ENCODE measurements at places on chromosomes 3 and 15.
A peak's percentile ranks its signal among the peaks of the same experiment; 100 is the strongest.

DNA sequence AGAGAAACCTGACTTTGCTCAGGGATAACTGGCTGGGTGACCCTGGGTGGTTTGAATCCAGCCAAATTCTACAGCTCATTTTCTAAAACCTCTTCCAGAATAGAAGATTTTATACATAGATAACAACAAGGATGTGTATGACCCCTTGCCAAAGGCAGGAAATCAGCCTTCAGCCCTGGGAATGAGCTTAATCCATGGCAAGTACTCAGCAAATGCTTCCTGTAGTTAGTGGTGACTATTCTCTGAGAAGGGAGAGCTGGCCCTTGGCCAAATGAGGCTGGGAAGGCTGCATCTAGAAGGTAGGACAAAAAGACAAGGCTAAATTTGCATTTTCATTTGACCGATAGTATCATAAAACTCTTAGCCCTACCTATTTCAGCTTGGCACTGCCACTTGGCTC lies 4.6 kb upstream of the HACD3 start:
- no peak for DNase-seq

GRCh38 chr3:50248387-50248786 lies 12.4 kb downstream of the GNAI2 start:
- DNase-seq = no peak

DNA sequence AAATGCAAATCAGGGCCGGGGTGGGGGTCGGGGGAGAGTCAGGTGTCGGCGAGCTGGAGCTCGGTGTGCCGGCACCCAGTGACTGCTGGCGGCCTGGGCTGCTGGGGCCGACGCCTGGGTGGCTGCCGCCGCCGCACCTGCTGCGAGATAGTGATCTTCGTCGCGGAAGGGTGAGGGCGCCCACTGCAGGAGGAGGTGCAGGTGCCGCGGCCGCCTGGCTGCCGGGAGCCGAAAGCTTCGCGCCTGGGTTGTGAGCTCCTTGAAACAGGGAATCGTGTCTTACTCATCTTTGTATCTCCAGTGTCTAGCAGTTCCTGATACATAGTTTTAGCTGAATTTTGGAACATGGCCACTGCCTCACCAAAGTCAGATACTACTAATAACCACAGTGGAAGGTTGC lies 64.0 kb upstream of the CPOX start:
- no peak for DNase-seq

GRCh38 chr3:81788610-81789009 lies 27.2 kb upstream of the GBE1 start:
- no peak for DNase-seq

DNA sequence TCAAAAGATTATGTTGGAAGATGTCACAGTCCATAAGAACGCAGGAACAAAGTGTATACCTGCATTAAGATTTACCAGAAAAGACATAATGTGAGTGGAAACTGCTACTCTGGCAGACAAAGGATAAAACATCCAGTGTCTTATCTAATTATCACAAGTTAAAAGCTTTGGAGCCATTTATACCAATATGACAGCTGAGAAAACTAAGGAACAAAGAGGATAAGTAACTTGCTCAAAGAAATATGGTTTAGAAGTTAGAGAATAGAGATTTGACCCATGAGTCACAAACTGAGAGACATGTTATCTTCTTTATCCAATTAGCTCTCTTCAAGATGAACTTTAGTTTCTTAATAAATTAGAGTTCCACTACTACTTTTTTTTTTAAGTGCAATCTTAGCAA lies 1473.7 kb downstream of the OTOL1 start:
- no peak for DNase-seq

DNA sequence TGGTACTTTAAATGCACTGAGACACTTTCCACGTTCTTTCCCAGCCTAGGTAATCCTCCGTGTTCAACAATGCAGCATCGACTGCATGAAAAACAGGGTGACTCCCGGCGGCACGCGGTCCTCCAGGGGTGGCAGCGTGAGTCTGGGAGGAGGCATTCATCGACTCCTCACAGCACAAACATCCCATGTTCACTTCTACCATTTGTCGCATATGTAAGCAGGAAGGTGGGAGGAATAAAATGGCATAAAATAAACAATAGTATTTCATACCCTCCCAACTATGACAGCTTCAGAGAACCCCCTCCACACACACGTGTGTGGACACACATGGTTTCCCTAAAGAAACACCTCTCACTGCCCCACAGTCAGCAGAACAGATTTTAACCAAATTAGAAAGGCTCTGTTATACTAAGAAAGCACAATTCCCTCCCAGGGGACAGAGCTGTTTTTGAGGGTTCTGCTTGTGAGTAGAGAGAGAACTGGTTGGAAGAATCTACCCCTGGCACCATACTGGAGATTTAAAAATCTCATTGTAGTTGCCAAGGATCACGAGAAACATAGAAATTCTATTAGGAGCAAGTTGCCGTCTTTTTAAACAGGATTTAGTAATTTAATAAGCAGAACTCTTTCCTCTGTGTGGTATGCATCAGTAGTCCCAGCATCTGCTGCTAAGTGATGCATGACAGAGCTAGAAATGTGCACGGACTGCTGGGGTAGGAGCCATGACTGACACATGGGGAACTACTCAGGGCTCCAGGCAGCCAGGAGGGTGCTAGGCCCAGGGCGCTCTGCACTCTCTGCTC lies 6.0 kb downstream of the FAM43A start:
- no peak for DNase-seq

DNA sequence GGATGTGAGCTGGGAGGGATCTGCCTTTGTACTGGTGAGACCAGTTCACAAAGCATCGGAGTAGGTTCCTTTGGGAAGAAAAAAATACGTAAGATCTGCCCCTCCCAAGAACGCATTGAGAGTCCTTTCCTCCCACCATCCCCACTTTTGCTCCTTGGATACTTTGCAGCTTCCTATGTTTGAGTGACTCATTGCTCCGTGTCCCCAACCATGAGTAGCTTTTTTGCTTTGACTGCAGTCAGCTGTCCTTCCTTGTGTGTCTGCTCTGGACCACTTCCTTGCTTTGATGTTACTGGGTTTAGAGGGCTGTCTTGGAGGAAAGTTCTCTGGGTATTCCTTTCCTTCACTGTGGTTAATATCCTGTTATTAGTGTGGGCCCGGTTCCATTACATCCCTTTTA lies 43.2 kb upstream of the PTPN23 start:
- DNase-seq = no peak

DNA sequence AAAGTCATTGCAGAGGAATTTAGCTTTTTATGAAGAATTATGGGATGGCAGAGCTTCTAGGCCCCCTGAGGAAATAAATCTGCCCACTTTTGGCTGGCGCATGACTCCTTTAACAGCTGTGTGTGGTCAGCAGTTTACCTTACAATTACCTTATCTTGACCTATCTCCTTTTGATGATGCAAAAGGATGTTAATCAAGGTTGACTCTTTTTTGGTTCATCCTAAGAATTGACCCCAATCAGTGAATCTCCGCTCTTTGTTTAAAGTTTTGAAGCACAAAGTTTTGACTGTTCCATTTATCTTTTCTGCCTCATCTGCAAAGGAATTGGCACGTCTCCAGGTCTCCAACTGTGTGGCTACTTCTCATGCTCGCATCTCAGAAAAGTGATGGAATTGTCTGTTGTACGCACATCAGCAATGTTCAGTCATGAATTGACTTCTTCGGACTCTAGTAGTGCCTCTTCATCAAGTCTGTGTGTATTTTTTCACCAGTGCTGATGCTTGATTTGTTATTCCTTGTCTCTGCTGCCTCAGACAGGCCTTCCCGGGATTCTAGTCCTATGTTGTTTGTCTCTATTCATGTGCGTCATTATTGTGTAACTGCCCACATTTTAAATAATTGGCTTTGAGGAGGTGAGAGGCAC lies 196.2 kb upstream of the CFAP20DC start:
- no peak for DNase-seq

- DNase-seq = peak; percentile 34
Observed at GRCh38 chr15:101613130-101614000, 38.8 kb downstream of the TM2D3 start.

- no peak for DNase-seq
Observed at GRCh38 chr15:49875392-49875791, 243.6 kb downstream of the ATP8B4 start.

GRCh38 chr3:50401978-50402595 lies 42.8 kb upstream of the TMEM115 start:
- no peak for DNase-seq

DNA sequence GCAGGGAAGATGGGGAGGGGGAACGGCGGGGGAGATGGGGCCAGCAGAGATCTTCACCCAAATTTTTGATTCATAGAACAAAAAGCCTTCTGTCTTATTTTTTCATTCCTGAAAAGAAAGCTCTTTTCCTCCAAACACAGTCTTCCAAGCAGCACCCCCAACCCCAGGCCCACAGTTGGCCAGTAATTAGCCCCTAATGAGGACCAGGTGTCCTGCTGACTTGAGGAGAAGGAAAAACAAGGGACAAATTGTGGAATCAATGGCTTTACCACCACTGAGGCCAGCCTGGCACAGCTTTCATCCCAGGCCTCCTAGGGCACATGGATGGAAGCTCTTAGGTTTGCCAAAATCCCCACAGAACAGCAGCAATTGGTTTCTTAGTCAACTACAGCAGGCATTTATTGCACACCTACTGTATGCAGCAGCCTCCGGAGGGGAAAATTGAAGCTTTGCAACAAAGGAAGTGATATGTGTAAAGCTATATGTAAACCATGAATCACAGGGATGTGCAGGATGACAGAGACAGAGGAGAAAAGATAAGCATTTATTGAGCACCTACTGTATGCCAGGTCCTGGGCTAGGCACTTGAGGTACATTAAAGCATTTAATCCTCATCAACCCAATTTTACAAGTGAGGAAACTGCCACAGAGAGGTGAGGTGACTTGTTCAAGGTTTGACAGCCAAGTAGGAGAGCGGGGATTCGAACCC lies 199.5 kb downstream of the TBC1D2B start:
- no peak for DNase-seq

- no peak for DNase-seq
Observed at GRCh38 chr3:12574661-12575060, 17.8 kb downstream of the MKRN2 start.

GRCh38 chr3:121739902-121740301 lies 9.6 kb downstream of the GOLGB1 start:
- no peak for DNase-seq

DNA sequence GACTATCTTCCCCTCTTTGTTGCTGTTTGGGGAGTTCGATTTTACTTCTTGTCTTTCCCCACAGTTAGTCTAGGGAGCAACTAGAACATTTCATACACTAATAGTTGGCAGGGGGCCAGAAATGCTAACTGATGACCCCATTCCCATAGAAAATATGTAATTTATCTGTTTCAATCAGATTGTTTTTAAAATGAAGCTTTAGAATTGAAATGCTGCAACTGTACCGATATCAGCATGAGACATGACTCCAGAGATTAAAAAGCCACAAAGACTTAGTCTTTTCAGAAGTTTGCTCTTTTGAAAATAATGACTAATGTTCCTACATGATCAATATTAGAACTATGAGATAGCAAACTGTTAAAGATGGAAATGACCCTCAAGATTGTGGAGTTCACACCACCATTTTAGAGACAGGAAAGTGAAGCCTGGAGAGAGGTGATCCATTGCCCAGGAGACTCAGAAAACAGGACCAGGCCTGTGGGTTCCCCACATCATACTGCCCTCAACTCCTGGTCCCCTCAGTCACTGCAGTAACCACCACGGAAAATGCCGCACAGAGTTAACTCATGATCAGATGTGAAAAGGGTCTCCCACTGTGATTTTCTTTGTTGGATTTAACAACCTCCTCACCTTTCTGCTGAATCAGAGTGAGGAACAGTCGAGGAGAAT lies 130.3 kb downstream of the CHDH start:
- DNase-seq = no peak

- no peak for DNase-seq
Observed at GRCh38 chr3:184578218-184578617, 16.6 kb downstream of the EPHB3 start.

DNA sequence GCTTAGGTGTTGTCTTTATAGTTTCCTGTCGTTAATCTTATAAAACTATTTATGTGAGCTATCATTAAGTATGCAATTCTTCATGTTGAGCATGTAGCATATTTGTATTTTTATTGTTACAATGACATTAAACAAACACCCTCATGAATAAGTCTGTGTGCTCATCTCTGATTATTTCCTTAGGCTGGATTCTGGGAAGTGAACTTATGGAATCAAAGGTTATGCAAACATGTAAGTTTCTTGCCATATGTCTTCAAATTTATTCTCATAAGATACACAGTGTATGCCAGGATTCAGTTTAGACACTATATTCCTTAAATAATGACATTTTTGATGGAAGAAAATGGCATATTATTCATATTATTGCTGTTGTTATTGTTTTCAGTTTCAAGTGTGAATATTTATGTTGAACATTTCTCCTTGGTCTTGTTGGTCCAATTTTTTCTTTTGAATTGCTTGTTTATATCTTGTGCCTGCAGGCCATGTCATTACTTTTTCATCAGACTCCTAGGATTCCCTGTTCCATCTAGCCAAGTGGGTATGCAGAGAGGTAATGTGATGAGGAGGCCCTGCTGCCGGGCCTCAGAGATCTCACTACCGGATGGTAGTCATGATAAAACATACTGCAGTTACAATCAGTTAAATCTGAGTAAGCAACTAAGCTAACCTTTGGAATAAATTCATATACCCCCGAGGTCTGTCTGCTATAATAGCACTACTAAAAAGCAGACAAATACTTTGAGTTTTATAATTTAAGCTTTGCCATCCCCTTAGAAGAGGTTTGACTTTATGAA lies 684.3 kb upstream of the SGO1 start:
- DNase-seq = no peak

- no peak for DNase-seq
Observed at GRCh38 chr3:128748557-128748956, 22.6 kb downstream of the RAB7A start.

- no peak for DNase-seq
Observed at GRCh38 chr15:70512772-70513362, 250.5 kb downstream of the UACA start.

DNA sequence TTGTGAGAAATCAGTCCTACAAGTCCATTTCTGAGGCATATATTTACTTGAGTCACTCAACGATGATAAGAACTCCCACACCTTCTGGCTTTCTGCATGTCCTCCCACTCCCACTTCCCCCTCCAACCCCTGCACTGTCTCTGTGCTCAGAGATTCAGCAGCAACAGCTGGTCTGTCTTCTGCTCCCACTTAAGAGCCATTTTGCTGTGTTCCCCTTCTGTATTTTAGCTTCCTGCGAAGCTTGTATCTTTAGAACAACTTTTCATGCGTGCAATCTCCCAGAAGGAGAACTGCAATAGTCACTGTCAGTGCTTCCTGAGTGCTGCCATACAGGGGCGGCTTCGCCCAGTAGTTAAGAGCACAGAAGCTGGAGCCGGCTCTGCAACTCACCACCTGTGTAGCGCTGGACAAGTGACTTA lies 90.0 kb upstream of the SPATA12 start:
- DNase-seq = no peak

DNA sequence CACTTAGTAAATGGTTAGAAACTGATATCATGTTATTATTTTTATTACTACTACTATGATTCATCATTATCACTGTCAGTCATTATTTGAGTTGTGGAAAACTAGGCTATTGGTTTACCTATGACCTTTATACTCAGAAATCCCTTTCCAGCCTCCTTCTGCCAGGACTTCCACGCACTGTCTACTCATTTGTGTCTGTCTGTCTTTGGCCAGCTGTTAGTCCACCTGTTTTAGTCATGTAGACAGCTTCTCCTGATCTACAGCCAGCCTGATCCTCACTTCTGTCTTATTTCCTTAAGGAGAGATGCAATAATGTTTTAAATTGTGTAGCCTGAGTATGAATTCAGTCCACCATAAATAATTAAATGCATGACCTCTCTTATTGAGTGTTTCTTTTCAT lies 162.8 kb downstream of the EPHA3 start:
- no peak for DNase-seq
